ENCODE measurements at places on chromosomes 13 and 19.

DNA sequence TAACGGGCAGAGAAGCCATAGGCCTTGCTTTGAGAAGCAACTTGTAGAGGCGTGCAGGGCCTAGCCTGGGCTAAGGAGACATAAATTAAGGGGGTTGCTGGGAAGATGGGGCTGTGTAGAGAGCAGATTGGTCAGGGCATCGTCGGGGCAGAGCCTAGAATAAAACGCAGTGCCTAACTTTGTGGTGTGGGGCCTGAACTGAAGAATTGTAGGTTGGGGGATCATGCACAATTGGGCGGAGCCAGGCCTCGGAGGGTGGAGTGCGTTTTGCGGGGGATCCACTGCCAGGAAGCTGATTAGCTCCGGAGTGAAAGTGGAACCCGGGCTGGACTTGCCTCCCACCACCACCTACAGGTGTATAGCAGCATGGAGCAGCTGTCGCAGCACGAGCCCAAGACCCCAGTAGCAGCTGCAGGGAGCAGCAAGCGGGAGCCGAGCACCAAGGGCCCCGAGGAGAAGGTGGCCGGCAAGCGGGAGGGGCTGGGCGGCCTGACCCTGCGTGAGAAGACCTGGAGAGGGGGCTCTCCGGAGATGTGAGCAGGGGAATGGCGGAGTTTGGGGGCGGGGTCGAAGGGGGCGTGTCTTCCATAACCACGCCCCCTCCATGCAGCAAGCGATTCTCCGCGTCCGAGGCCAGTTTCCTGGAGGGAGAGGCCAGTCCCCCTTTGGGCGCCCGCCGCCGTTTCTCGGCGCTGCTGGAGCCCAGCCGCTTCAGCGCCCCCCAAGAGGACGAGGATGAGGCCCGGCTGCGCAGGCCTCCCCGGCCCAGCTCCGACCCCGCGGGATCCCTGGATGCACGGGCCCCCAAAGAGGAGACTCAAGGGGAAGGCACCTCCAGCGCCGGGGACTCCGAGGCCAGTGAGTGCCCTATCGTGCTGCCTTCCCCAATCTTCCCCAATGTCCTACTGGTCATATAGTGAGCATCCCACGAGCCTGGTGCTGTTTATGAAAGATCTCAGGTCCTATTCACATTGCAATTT, 13.8 kb downstream of the DNASE2 start:
- DNase-seq = no peak

DNA sequence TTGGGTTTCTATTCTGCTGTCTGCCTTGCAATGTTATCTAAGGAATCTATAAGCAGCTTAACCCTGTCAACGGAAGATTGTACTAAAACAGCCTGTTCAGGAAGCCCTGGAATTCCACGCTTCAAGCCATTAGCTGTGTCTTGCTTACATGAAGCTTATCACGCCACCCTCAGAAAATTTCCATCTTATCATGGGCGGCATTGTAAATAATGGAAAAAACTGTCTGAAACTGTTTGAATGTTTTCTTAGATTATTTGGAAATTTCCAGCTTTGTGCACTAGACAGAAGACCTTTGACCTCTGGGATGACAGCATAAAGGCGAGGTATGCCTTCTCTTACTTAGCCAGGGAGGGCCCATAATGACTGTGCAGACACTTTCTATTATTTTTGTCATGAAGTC, 319.7 kb downstream of the KCNRG start:
- no peak for DNase-seq

GRCh38 chr13:73300718-73301425, 242.1 kb downstream of the KLF5 start:
- no peak for DNase-seq

DNA sequence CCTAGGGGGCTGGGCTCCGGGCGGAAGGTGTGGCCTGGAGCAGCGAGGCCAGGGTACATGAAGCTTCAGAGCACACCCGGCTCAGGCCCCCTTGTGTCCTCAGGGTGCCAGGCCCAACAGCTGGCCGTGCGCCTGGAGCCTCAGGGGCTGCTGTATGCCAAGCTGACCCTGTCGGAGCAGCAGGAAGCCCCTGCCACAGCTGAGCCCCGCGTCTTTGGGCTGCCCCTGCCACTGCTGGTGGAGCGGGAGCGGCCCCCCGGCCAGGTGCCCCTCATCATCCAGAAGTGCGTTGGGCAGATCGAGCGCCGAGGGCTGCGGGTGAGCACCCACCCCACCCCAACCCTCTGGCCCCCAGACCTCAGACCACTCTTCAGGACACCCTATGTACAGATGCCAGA, 3.2 kb downstream of the SYDE1 start:
- no peak for DNase-seq

- no peak for DNase-seq
Observed at GRCh38 chr19:2613507-2614295, 88.8 kb downstream of the GNG7 start.

GRCh38 chr19:18742324-18742723, 48.8 kb downstream of the COMP start:
- DNase-seq = no peak

GRCh38 chr13:42055500-42056085, 7.1 kb downstream of the DGKH start:
- DNase-seq = no peak

- DNase-seq = peak; percentile 18
Observed at GRCh38 chr19:31331536-31331935, 17.7 kb downstream of the TSHZ3 start.

DNA sequence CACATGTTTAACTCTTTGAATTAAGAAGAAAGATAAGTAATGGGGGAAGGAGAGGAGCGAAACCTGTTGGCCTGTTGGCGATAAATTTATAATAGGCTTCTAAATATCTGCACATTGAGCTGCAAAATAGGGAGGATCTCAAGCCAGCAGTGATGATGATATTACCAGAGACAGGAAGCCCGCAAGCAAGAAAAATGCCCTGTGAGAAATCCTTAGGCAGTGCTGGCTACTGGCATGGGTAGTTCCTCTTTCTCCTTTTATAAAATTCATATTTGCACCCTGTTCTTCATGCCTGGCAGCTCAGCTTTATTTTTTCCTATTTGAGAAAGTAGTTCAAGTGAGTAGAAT, 858 bp upstream of the USP12 start:
- no peak for DNase-seq

DNA sequence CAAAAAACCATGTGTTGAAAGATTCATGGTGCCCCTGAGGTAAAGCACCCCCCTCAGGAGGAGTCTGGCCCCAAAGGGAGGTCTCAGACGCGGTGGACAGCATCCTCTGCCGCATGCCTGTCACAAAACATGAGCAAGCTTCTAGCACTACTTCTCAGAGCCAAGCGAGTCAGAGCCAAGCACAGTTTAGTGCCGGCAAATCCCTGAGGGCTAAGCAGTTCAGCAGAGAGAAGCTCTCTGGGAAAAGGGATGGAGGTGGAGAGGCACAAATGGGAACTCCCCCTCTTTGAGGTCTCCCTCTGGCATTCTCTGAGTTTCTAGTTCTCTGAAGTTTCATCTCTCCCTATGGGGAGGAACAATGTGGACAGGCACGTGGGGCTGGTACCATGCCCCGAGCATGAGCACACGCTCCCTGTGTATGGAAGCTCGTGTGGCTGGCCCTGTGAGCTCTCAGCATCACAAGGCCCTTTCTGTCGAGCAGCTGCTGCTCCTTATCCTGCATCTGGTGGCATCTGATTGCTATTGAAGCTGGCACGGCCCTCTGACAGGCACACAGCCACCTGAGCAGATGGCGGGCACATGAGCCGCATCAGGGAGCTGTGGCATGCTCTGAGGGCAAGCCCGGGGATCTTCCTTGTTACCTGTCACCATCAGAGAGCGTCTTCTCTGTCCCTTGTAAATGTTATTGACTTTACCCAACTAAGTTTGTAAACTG, 325.1 kb downstream of the SLC7A1 start:
- no peak for DNase-seq

GRCh38 chr13:112818040-112818697, 128.3 kb downstream of the ATP11A start:
- no peak for DNase-seq

- DNase-seq = no peak
Observed at GRCh38 chr19:44943801-44944249, 1.8 kb downstream of the APOC4 start.

- no peak for DNase-seq
Observed at GRCh38 chr19:7554990-7555864, 19.7 kb downstream of the PNPLA6 start.

DNA sequence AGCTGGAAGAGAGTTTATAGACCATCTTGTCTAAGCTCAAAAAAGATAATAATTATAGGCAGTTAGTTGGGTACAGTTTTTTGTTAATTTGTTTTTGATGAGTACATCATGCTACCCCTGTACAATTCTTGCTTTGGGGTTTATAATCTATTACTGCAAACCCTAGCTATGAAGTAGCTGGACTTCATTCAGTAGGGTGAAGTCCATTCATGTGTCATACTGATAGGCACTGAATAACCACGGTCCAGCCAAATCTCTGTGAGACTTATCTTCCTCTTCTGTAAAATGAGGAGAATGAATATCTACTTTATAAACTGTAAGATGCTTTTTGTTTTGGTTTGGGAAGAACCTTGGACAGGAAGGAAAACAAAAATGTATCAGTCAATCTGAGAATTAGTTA, 19.5 kb downstream of the SLC46A3 start:
- no peak for DNase-seq

DNA sequence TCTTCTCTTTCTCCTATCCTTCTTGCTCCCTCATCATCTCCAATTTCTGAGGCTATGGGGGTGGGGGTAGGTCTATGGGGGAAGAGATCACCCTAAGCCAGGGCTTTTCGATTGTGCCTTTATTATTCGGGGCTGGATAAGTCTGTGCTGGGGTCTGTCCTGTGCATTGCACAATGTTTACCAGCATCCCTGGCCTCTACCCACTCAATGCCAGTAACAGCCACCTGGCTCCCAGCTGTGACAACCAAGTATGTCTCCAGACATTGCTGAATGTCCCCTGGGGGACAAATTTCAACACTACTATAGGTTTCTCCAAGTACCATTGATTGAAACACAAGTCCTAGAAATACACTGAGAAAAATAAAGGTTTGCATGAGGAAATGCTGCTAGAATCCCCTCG, 13.2 kb downstream of the CBY2 start:
- no peak for DNase-seq

- no peak for DNase-seq
Observed at GRCh38 chr19:38800577-38801347, 11.8 kb downstream of the LGALS7B start.

DNA sequence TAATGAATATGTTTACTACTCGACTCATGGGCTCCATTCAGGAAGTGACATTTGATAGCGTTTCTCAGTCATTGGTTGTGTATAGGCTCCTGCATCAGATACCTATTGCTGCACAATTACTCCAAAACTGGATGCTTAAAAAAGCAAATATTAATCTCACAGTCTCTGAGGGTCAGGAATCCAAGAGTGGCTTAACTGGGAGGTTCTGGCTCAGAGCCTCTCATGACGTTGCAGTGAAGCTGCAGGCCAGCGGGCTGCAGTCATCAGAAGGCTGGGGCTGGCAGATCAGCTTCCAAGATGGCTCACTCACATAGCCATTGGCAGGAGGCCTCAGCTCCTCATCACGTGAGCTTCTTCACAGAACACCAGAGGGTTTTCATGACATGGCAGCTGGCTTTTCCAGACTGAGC, 525.1 kb upstream of the NBEA start:
- DNase-seq = no peak

DNA sequence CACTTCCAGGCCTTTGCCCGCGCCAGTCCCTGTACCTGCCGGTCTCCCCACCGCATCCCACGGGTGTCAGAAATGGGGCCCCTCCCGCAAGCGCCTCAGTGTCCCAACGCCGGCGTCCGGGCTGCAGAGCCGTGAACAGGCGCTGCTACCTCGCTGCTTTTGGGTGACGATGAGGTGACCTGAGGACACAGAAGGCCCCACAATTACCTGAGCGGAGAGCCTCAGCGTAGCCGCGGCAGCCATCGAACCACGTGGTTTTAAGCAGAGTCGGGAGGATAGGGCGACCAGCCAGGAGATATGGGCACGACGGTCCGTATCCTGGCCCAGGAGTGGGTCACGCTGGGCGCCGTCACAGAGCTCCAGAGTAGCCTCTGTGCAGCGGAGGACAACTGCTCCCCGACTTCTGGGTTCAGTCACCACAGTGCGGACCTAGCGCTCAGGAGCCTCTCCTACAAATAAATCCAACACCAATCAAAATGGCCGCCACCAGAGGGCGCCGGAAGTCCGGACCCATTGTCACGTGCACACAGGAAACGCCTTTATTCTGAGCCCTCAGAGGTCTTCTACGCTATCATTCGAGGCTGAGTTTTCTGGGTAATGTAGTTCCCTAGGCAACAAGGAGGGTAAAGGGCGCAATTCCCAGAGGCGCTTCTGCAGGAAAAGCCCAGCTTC, at the start of gene ZNF814:
Gene ZNF814 (minus strand): TSS at position 478 of the 672 bp plus-strand sequence. CDS start 235 bp downstream, at position 243.
- peak; percentile 21 for DNase-seq

- no peak for DNase-seq
Observed at GRCh38 chr19:50797429-50797780, 7.2 kb downstream of the ACP4 start.

- DNase-seq = no peak
Observed at GRCh38 chr13:71797517-71797916, 69.5 kb downstream of the DACH1 start.

GRCh38 chr19:9720541-9720940, 45.6 kb upstream of the ZNF562 start:
- DNase-seq = no peak

GRCh38 chr13:38990693-38991092, at the start of gene STOML3:
Gene STOML3 (minus strand): TSS chr13:38990831. CDS start chr13:38990721, 110 bp downstream.
- DNase-seq = no peak

DNA sequence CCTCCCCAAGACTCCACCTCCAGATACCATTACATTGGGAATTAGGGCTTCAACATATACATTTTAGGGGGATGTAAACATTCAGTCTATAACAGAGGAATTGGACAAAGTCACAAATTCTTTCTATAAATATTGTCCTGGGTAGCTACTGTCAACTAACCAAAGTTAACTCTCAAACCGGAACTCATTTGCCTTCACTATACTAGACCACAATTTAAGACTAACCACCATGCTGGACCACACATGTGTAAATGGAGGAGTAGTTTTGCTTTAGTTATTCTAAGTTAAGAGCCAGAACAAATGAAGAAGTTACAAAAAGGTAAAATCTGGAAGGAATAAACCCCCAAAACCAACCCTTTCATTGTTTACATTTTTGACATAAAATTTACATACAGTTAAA, 222.8 kb downstream of the NDFIP2 start:
- no peak for DNase-seq

DNA sequence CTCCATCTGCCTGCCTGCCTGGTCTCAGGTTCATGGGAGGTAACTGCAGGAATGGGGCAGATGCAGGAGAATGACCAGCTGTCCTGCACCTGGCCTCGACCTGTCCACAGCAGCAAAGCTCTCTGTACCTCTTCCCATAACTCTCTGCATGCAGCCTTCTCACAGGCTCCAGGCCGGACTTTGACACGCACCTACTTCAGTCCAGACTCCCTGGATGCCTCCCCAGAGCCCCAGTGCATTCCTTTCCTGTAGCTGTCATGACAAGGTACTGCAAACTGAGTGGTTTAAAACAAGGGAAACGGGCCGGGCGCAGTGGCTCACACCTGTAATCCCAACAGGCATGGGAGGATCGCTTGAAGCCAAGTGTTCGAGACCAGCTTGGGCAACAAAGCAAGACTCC, 3.3 kb downstream of the NANOS2 start:
- DNase-seq = no peak

- DNase-seq = no peak
Observed at GRCh38 chr19:14553042-14553938, 18.6 kb downstream of the NDUFB7 start.

Data from cerebellar nuclear complex (tissue), 1 donor.